ENCODE measurements at places on chromosomes 13 and 19.

- DNase-seq = no peak
These were observed 3.5 kb downstream of the GRK1 start for GRCh38 chr13:113670541-113670940.

GRCh38 chr19:41813911-41814310, 17.5 kb downstream of the CEACAM3 start:
- no peak for DNase-seq

DNA sequence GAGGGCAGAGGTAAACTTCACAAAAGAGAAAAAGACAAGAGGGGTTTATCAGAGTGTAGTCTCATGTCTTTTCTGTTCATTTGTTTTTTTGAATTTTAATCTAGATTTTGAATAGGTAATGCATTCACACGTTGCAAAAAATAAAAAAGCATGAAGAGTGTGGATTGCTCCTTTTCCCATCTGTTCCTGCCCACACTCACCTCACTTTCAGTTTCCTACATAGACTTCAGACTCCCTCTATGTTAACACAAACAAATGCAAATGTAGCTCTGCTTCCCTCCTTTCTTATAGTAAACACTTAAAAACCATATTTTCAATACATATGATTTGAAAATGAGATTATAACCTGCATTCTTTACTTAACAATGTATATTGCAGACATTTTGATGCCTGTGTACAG, 20.3 kb downstream of the TNFSF13B start:
- peak; percentile 24 for DNase-seq

- DNase-seq = no peak
These were observed 9.1 kb downstream of the AP2S1 start for GRCh38 chr19:46841458-46842083.

DNA sequence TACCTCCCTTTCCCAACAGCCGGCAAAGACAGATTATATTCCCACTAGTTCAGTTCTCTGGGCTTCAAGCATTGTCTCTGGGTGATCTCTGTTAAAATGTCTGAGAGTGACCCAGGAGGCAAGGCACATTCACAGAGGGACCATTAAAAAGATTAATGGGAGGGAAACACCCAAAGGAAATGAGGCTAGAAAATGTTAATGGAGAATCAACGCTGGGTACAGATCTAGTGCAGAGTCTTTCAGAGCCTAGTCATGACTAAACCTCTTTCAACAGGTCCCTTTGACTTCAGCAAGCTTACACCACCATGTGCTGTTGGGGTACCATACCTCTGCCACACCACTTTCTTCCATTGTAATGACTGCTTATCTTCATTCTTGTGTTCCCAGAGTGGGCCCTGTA, 358.6 kb downstream of the DCT start:
- no peak for DNase-seq

DNA sequence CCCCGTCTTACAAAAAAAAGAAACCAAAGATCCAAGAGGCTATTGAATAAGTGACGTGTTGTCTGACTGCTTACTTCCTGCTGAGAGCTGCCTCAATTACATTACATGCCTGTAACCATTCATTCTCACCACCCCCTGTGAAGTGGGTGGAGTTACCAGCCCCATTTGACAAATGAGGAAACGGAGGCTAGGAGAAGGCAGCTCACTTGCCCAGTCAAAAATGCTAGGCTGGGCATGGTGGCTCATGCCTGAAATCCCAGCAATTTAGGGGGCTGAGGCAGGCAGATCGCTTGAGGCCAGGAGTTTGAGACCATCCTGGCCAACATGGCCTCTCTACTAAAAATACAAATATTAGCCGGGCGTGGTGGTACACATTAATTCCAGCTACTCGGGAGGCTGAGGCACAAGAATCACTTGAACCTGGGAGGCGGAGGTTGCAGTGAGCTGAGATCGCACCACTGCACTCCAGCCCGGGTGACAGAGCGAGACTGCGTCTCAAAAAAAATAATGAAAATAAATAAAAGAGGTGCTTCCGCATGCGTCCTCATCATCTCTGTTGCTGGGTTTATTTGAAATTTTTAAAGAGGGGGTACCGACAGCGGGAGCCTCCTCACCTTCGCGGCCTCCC, 499 bp downstream of the LSM7 start:
- DNase-seq = peak; percentile 80

- DNase-seq = no peak
These were observed 53.6 kb downstream of the GATAD2A start for GRCh38 chr19:19459073-19459472.

- DNase-seq = no peak
These were observed 4.1 kb downstream of the NLRP13 start for GRCh38 chr19:55927991-55928390.

- no peak for DNase-seq
These were observed 17.4 kb upstream of the ZNF543 start for GRCh38 chr19:57302727-57303401.

- DNase-seq = no peak
These were observed 22.5 kb upstream of the MYCBP2 start for GRCh38 chr13:77349365-77349764.

DNA sequence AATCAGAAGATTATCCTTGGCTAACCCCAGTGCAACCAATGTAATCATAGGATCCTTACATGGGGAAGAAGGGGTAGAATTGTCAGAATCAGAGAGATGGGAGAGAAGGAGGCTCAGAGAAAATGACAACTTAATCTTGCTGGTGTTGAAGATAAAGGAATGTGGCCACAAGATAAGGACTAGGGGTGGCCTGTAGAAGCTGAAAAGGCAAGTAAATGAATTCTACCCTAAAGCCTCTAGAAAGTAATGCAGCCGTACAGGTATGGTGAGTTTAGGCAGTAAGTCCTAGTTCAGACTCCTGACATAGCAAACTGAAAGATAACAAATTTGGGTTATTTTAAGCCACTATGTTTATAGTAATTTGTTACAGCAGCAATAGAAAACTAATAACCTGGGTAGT, 718.5 kb downstream of the SLITRK6 start:
- DNase-seq = no peak

- no peak for DNase-seq
These were observed 434.1 kb downstream of the ZNF536 start for GRCh38 chr19:30806311-30806710.

- no peak for DNase-seq
These were observed 5.5 kb upstream of the TMTC4 start for GRCh38 chr13:100680131-100680530.

GRCh38 chr19:16594131-16594586, 21.9 kb upstream of the SLC35E1 start:
- DNase-seq = peak; percentile 50

DNA sequence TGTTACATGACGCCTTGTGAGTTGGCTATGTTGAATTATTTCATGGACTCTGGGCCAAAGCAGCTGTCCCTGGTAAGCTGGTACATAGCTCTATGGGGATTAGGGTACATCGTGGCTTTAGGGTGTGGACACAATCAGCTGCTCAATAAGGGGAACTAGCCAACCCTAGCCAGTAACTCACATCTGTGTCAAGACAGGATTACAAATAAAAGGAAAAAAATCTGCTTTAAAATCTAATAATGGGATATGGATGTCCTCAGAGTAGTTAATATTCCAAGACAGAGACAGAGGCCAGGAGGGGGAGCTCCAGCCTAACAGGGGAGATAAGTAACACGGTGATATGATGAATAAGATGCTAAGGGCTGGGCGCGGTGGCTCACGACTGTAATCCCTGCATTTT, 21.1 kb upstream of the ZNF766 start:
- peak; percentile 37 for DNase-seq

GRCh38 chr13:36359301-36359950, 13.2 kb upstream of the SPART start:
- DNase-seq = no peak

DNA sequence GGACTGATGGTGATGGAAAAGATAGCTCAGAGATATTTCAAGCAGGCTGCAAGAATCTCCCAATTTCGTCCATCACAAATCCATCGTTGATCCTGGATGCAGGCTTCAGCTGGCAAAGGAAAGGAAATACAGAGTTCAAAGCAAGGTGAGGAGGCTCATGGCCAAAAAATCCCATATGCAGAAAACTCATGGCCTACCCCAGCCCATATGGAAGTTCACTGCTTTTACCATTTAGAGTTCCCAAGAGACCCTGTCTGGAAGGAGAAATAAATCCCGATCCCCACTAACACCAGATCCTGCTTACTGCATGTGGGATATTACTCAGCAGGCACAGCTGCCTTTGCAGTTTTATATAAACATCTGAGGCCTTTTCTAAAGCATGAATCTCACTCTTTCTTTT, 412.9 kb upstream of the SPRY2 start:
- peak; percentile 12 for DNase-seq

- no peak for DNase-seq
These were observed 244.2 kb upstream of the ZNF507 start for GRCh38 chr19:32101206-32101605.

DNA sequence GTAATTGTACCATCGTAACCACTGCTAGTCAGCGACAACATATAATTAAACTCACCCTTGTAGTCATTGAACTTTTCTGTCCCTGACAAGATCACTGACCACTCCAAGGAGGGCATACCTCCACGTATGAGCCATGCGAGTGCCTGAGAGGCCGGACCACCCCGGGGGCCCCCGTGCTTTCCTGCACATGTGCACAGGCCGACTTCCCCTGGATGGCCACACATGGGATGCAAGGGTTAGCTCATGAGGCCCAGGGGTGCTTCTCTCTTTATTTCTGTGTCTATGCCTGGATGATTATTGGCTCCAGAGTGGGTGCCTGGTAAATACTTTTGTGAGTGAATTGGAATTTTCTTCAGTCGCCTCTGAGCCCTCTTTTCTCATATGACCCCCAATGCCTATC, 82.8 kb upstream of the ZNF536 start:
- DNase-seq = no peak

GRCh38 chr19:10388957-10389356, 8.6 kb upstream of the TYK2 start:
- DNase-seq = peak; percentile 86

- peak; percentile 97 for DNase-seq
These were observed 16.9 kb upstream of the BTBD2 start for GRCh38 chr19:2032296-2032941.
